ENCODE measurements at places on chromosomes 16 and 17. TPM values are rescaled to one million over a fixed set of nuclear protein-coding genes. Genes with fewer than 3 reads are reported as not detected.
A peak's percentile ranks its signal among the peaks of the same experiment; 100 is the strongest.

The GPR142 gene
- not detected for total RNA-seq

DNA sequence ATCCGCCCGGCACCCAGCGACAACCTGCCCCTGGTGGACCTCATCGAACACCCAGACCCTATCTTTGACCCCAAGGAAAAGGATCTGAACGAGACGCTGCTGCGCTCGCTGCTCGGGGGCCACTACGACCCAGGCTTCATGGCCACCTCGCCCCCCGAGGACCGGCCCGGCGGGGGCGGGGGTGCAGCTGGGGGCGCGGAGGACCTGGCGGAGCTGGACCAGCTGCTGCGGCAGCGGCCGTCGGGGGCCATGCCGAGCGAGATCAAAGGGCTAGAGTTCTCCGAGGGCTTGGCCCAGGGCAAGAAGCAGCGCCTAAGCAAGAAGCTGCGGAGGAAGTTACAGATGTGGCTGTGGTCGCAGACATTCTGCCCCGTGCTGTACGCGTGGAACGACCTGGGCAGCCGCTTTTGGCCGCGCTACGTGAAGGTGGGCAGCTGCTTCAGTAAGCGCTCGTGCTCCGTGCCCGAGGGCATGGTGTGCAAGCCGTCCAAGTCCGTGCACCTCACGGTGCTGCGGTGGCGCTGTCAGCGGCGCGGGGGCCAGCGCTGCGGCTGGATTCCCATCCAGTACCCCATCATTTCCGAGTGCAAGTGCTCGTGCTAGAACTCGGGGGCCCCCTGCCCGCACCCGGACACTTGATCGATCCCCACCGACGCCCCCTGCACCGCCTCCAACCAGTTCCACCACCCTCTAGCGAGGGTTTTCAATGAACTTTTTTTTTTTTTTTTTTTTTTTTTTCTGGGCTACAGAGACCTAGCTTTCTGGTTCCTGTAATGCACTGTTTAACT is 1.0 kb downstream of the NOG start:
- H3K36me3 ChIP-seq: no peaks in the 10 kb centered on the region
- DNase-seq: peak; percentile 36
- H3K4me1 ChIP-seq: peaks cover 17% of the 10 kb centered on the region
- peaks cover 73% of the 10 kb centered on the region for H3K27me3 ChIP-seq

DNA sequence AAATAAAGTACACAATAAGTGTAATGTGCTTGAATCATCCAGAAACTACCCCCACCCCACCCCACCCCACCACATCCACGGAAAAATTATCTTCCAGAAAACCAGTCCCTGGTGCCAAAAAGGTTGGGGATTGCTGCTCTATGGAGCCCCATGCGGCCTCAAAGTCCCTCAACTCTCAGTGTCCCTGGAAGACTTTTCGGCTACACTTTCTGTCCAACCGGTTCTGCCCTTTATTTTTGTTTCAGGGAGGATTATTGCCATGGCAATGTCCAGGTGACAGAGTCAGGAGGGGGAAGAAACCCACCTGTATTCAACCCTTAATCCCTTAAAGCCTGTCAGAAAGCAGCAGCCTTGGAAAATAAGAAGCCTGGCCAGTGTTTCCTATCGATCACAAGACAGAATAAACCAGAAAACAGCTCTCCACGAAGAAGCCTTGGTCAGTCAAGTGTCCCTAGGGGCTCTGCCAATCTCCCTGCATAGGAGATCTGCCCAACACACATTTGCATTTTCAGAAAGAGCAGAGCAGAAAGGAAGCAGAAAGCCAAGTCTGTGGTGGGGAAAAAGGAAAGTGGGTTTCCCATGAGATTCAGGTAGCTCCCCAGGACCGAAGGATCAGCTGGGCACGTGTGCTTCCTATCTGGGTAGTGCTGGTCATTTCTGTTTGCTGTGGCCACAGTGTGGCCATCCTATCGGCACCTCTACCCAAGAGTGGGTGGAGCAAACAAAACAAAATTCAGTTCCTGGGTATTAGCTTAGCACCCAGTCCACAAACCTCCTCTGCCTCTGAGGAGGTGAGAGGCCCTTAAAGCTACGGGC is 342.7 kb downstream of the SOX9 start:
- peak overlapping the region; percentile 99 for H3K27ac ChIP-seq
- no peak overlapping the region for H3K4me3 ChIP-seq
- H3K27me3 ChIP-seq: no peaks in the 10 kb centered on the region
- no peaks in the 10 kb centered on the region for H3K36me3 ChIP-seq

DNA sequence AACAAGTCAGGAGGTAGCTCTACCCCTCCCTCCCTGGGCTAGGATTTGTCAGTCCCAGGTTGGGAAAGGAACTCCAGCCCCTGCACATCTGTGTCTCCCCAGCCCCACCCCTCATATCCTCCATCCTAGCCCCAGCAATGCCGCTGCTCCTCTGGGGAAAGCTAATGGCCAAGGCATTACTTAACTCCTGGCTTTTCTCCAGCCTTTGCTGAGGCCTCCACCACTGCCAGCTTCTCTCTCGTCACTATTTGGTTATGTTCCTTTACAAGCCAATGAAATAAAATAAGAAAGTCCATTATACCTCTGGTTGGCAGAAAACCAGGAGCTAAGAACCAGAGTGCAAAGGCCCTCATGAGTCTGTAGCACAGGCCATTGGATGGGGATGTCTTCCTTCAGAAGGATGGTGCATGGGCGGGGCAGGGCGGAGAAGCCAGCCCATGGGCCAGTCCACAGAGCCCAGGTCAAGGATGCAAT is 171.0 kb downstream of the CCDC182 start:
- H3K27me3 ChIP-seq: no peaks in the 10 kb centered on the region
- peak; percentile 62 for DNase-seq
- H3K4me3 ChIP-seq: no peak overlapping the region

Measured in hepatocyte (in vitro differentiated cells).